ENCODE measurements at places on chromosomes 16 and 17. TPM values are rescaled to one million over a fixed set of nuclear protein-coding genes. Genes with fewer than 3 reads are reported as not detected.

DNA sequence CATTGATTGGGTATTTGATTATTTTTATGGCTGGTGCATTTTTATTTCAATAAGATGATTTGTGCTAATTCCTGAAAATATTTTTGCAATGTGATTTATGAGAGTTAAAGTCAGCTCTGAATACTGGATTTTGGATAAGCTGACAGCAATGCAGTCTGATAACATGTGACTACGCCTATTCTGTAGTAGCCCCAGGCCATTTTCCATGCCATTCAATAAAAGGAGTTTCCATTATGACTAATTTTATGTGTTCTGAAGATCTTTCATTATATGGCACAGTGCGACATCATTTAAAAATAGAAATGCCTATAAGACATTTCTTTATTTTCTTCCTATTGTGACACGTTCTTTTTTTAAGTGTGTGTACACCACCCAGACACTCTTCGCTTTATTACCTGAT is 46.3 kb downstream of the KCNJ2 start:
- no peaks in the 10 kb centered on the region for H3K36me3 ChIP-seq
- no peak for DNase-seq
- H3K27me3 ChIP-seq, result no peaks in the 10 kb centered on the region
- H3K4me3 ChIP-seq, result no peak overlapping the region
- H3K27ac ChIP-seq, result no peak overlapping the region

Gene RBFOX1
- not detected for total RNA-seq

DNA sequence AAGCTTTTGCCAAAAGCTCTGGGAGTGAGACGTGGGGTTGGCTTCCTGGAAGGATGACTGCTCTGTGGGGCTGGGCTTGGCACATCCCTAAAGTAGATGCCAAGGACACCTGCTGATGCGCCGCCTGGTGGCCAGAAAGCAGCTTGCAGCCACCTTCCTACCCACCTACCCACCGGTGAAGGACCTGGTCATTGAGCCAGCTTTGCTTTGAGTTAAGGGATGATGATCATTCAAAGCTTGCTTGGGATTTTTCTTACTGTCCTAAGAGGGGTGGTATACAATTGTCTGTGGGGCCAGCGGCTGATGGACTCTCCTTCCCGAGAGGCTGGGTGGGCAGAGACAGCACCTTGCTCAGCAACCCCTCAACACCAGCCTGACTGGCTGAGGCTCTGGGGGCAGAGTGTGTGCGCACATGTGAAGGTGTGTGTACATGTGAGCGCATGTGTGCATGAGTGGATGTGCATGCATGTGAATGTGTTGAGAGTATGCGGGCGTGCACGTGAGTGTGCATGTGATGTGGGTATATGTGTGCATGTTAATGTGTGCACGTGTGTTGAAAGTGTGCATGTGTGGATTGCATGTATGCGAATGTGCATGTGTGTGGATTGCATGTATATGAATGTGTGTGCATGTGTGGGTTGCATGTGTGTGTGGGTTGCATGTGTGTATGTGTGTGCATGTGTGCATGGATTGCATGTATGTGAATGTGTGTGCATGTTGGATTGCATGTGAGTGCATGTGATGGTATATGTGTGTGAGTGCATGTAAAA is 18.6 kb downstream of the C1QTNF1 start:
- DNase-seq, result peak; percentile 71
- H3K27ac ChIP-seq, result no peak overlapping the region
- H3K4me3 ChIP-seq, result no peak overlapping the region

Gene SUPT6H
- 81.2 TPM for total RNA-seq

- DNase-seq, result peak; percentile 89
- peak overlapping the region; percentile 95 for H3K27ac ChIP-seq
- H3K4me3 ChIP-seq, result peak overlapping the region; percentile 71
- H3K4me1 ChIP-seq, result peaks cover 45% of the 10 kb centered on the region
- H3K27me3 ChIP-seq, result no peaks in the 10 kb centered on the region
- peaks cover 38% of the 10 kb centered on the region for H3K36me3 ChIP-seq
These were observed 12.0 kb downstream of the UNC13D start for GRCh38 chr17:75832164-75832651.

Gene EDC4
- 124 TPM for total RNA-seq

- no peak for DNase-seq
- no peak overlapping the region for H3K4me3 ChIP-seq
- H3K27ac ChIP-seq, result peak overlapping the region; percentile 56
- H3K27me3 ChIP-seq, result no peaks in the 10 kb centered on the region
- H3K36me3 ChIP-seq, result peaks cover 11% of the 10 kb centered on the region
- peaks cover 34% of the 10 kb centered on the region for H3K4me1 ChIP-seq
These were observed 2.3 kb downstream of the LCAT start for GRCh38 chr16:67941469-67942199.

DNA sequence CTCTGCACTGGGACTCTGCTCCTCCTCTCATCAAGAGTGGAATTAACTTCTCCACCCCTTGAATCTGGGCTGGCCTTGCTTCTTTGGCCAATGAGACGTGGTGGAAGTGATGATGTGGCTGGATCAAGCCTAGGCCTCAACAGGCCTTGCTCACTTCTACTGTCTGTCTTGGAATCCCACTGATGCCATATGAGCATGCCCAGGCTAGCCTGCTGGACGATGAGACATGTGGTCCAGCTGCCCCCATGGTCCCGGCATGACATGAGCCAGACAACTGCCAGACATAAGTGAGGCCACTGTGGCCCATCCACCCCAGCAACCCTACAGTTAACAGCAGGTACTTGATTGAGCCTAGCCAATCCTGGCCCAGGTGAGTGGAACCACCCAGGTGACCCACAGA is 18.7 kb downstream of the VAC14 start:
- H3K27me3 ChIP-seq, result no peaks in the 10 kb centered on the region
- H3K27ac ChIP-seq, result no peak overlapping the region
- no peaks in the 10 kb centered on the region for H3K4me1 ChIP-seq
- no peak overlapping the region for H3K4me3 ChIP-seq
- H3K36me3 ChIP-seq, result peaks cover 42% of the 10 kb centered on the region

Gene FA2H
- 0.29 TPM for total RNA-seq

Gene TSPAN10
- total RNA-seq, result 0.26 TPM

- H3K4me1 ChIP-seq, result peaks cover 6% of the 10 kb centered on the region
- H3K36me3 ChIP-seq, result peaks cover 13% of the 10 kb centered on the region
- no peak overlapping the region for H3K27ac ChIP-seq
- no peak overlapping the region for H3K4me3 ChIP-seq
- DNase-seq, result no peak
- H3K27me3 ChIP-seq, result no peaks in the 10 kb centered on the region
These were observed 15.9 kb downstream of the ST6GALNAC2 start for GRCh38 chr17:76569607-76570279.

Gene ARHGAP23
- total RNA-seq, result not detected

Gene BCL7C
- total RNA-seq, result 26.8 TPM

Gene IL21R
- 38.0 TPM for total RNA-seq

GRCh38 chr16:24930440-24930839 is 84.7 kb downstream of the SLC5A11 start:
- H3K27ac ChIP-seq, result no peak overlapping the region
- no peaks in the 10 kb centered on the region for H3K4me1 ChIP-seq
- DNase-seq, result no peak
- no peak overlapping the region for H3K4me3 ChIP-seq

- H3K27ac ChIP-seq, result no peak overlapping the region
- DNase-seq, result no peak
- H3K4me1 ChIP-seq, result peaks cover 28% of the 10 kb centered on the region
- no peak overlapping the region for H3K4me3 ChIP-seq
- H3K36me3 ChIP-seq, result peaks cover 15% of the 10 kb centered on the region
These were observed 29.5 kb downstream of the MPRIP start for GRCh38 chr17:17071531-17072360.

Gene FOXN1
- not detected for total RNA-seq

GRCh38 chr17:5541610-5542202 is 42.6 kb downstream of the NLRP1 start:
- no peak overlapping the region for H3K4me3 ChIP-seq
- H3K27ac ChIP-seq, result no peak overlapping the region

GRCh38 chr17:41271858-41272257 is 3.6 kb upstream of the KRTAP9-7 start:
- no peaks in the 10 kb centered on the region for H3K4me1 ChIP-seq
- H3K36me3 ChIP-seq, result no peaks in the 10 kb centered on the region
- H3K4me3 ChIP-seq, result no peak overlapping the region
- H3K27me3 ChIP-seq, result peaks cover 12% of the 10 kb centered on the region
- no peak overlapping the region for H3K27ac ChIP-seq

Gene TBC1D3B
- total RNA-seq, result 9.9 TPM

- H3K27me3 ChIP-seq, result no peaks in the 10 kb centered on the region
- no peak overlapping the region for H3K27ac ChIP-seq
- H3K4me1 ChIP-seq, result no peaks in the 10 kb centered on the region
These were observed 138.3 kb upstream of the SALL1 start for GRCh38 chr16:51289336-51289735.

GRCh38 chr16:67181346-67181745 is 2.4 kb downstream of the MATCAP1 start:
- no peaks in the 10 kb centered on the region for H3K36me3 ChIP-seq
- H3K4me3 ChIP-seq, result no peak overlapping the region
- H3K27me3 ChIP-seq, result peaks cover 25% of the 10 kb centered on the region
- no peak overlapping the region for H3K27ac ChIP-seq
- H3K4me1 ChIP-seq, result peaks cover 28% of the 10 kb centered on the region

Gene CRYBA1
- not detected for total RNA-seq

Measured in activated CD8-positive, alpha-beta memory T cell treated with anti-CD3 and anti-CD28 coated beads, Interleukin-2, amount 10 ng/mL, durations not matched to agents 7 days and 5 days (primary cell).